NCI-H1105 (cell line): ENCODE measurements at places on chromosomes 11 and 22.

- DNase-seq, result no peak
These were observed 45.1 kb upstream of the TSPAN18 start for GRCh38 chr11:44681698-44682097.

GRCh38 chr22:39388261-39389011 is 11.1 kb upstream of the TAB1 start:
- no peak for DNase-seq

DNA sequence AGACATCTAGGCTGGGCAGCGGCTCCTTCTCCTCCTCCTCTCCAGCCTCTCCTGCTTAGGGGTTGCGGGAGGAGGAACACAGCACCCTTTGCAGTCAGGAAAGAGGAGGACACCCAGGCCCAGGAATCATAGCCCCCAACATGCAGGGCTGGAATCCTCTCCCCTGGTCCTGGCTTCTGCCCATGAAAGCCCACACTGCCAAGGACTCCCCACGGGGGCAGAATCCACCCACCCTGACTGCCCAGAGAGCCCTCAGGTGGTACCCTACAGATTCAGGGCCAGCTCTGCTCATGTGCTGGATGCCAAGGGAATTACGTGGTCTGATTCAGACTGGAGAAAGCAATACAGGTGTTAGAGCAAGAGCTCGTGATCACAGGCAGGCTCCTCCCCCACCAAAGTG is 4.5 kb downstream of the ESS2 start:
- DNase-seq, result no peak

GRCh38 chr11:31810779-31811647 is at the start of gene PAX6:
Gene PAX6, minus strand, starts transcription at chr11:31811322. Its CDS starts 4,911 bp downstream, at chr11:31806411.
- DNase-seq, result peak; percentile 82

- DNase-seq, result no peak
These were observed 67.0 kb downstream of the IGLL5 start for GRCh38 chr22:22954656-22955055.

GRCh38 chr22:36860438-36860820 is 377 bp upstream of the NCF4 start:
- no peak for DNase-seq

- DNase-seq, result no peak
These were observed 22.3 kb upstream of the HTR3A start for GRCh38 chr11:113952588-113952987.

- no peak for DNase-seq
These were observed 139.2 kb downstream of the PARVA start for GRCh38 chr11:12516387-12517105.

DNA sequence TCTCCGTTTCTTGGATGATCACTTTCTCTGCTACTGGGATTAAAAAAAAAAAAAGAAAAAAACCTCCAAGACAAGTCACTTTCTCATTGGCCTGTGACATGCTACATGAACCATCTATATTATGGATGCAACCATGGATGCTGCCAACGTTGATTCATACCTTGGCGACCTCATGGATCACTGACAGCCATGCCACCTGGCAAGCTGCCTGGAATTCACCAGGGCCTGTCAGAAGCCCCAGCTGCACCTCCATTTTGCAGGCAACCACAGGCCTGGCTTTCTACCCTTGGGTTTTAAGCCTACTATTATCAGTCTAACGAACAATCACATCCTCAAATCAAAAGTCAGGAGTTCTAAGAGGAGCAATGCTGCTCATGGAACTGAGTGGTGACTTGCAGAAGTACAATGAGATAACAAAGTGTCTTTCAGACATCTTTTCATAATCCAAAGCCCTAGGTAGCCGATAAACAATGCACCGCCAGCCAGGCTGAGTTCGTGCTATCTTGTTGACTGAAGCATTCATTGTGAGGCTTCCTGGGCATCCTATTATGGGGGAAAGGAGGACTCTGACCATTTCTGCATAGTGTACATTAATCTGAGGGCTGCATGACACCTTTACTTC is 48.0 kb upstream of the CADM1 start:
- peak; percentile 11 for DNase-seq

DNA sequence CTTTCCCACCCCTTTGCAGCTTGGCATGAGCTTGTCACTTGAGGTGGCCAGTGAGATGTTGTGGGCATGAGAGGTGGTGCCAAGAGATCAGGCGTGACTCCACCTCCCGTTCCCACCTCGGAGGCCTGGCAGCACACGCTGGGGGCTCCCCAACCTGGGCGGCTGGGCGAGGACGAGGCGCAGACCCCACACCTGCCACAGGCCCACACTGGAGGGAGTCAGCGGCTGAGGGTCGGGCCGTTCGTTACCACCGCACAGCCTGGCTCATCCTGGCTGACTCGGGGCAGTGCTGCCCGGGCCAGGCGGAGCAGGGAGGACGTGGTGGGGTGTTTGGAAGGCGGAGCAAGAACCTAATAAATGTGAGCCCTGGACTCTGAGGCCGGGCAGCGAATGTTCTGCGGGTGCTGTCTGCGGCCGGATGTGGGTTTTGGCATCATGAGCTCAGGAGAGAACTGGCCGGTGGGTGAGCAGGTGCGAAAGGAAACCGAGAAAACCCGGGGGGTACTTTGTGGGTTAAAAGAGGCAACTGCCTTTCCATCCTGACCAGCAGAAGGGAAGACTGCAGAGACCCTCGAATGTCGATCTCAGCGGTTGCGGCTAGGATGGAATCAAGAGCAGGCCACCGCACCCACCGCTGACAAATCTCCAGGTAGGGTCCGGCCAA is 10.2 kb upstream of the IFITM3 start:
- DNase-seq, result no peak

DNA sequence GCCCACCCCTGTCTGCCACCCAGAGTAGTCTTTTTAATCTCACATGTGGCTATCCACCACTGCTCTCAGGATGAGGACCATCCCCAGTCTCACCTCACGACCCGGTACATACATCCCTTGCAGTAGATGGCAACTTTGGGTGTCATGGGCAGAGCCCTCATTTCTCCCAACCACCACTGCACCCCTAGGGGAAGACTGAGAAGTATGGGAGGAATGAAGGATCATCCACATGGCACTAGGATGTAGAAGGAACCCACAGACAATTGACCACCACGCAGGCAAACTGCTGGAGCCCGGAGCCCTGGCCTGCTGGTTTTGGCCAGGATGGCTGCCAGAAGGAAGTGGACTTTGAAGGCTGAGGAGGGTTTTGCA is 1.9 kb upstream of the SCARF2 start:
- no peak for DNase-seq

DNA sequence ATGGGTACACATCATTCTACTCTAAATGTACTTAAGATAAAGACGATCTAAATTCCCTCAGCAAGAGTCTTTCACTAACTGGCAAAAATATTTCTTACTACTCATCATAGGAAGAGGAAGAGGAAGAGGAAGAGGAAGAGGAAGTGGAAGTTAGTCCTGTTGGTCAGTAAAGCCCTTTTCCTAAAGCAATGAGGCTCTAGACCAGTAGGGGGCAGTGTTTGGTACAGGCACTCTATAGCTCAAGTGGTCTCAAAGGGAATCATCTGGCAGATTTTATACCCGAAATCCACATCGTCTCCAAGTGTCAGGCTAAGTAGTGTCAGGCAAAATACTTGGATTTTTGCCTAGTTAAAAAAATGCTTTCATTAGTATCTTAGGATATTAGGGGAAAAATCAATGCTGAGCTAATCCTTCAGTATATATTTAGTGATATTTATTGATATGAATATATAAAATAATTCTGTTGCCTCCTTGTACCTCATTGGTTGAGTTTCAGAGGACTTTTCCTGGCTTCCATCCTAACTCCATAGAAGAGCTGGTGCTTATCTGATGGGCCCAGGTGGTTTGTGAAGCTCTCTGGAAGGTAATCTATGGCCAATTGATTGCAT is 7.7 kb downstream of the BLID start:
- DNase-seq, result peak; percentile 60

- no peak for DNase-seq
These were observed 35.0 kb upstream of the RASD2 start for GRCh38 chr22:35505399-35506258.

GRCh38 chr11:57501953-57502352 is 13.5 kb downstream of the SLC43A1 start:
- DNase-seq, result no peak

- DNase-seq, result no peak
These were observed 1077.9 kb downstream of the DLG2 start for GRCh38 chr11:84549217-84549616.

GRCh38 chr11:22151649-22152197 is 41.2 kb upstream of the ANO5 start:
- DNase-seq, result no peak

- DNase-seq, result no peak
These were observed 3.9 kb downstream of the UCP3 start for GRCh38 chr11:74004759-74005615.

DNA sequence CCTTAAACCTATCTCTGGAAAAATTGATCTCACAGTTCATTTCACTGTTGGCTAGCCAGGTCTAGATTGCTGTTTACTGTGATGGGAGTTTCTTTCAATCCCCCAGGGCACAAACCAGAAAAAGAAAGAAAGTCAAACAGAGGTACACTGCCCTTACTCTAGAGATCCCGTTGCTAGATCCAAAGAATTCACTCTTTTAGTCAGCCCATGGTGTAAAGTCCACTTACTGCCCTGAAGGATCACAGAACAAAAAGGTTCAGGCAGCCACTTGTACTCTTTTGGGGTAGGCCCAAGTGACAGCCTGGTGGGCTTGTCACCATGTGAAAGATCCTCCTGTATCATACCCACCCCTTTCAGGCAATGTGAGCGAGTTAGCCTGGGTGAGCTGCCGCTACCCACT is 162.6 kb upstream of the CCDC179 start:
- no peak for DNase-seq

- DNase-seq, result no peak
These were observed 57.5 kb downstream of the TIMP3 start for GRCh38 chr22:32858957-32859356.

- DNase-seq, result no peak
These were observed 8.4 kb downstream of the LRRC10B start for GRCh38 chr11:61516675-61517572.

DNA sequence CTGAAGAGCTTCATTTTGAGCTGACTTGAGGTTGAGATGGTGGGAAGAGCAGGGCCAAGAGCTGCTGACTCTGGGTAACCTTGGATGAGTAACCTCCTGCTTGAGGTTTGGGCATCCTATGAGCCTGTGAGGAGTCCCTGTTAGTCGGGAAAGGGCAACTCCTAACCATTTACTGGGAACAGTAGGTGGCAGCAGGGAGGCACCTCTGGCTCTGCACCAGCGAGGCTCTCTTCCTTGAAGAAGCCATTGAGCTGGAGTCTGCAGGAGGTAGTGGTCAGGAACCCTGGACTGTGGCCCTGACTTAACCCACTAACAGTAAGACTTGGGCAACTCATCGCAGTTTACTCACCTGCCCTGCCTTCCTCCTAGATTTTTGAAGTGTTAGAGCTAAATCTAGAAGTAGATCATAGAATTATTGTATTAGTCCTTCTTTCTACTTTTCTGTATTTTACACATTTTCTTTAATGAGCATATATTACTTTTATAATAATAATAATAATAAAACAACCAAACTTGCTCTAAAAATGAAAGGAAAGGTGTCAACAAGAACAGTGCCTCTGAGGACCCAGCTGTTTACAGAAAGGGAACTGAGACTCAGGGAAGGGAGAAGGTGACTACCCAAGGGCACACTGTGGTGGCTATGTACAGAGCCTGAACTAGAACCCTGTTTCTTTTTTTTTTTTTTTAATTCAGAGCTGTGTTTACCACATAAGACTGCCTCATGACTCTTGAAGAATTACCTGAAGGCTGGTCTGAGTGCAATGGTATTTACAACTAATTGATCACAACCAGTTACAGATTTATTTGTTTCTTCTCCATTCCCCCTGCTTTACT is 47.5 kb downstream of the MEI1 start:
- peak; percentile 83 for DNase-seq

DNA sequence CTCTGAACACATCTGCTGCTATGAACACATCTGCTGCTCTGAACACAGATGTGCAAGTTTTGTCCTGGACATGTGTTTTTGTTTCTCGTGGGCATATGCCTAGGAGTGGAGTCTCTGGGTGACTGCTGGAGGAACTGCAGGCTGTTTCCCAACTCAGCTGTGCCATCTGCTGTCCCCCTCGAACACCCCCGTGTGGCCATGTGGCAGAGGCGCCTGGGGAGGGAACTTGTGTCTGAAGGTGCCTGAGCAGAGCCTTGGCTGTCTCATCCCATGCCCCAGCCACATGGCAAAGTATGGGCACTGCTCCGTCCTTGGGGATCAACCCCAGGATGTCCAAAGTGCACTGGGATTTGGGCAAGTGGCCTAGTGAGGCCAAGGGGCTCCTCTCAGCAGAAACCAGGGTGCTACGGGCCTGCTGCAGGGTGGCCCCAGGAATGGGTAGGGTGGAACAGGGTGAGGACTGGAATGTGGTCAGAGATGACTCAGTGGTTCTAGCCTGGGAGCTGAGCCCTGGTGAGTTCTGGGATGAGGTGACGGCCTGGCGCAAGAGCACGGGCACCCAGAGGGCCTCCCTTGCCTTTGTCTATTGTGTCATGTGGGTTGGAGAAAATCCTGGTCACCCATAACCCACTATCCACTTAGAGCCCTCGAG is 14.7 kb downstream of the GATD1 start:
- no peak for DNase-seq

- no peak for DNase-seq
These were observed 56.2 kb downstream of the PANX1 start for GRCh38 chr11:94184846-94185245.

GRCh38 chr11:31779374-31779791 is 31.7 kb downstream of the PAX6 start:
- no peak for DNase-seq

GRCh38 chr11:120509346-120510053 is 2.0 kb upstream of the GRIK4 start:
- DNase-seq, result no peak

DNA sequence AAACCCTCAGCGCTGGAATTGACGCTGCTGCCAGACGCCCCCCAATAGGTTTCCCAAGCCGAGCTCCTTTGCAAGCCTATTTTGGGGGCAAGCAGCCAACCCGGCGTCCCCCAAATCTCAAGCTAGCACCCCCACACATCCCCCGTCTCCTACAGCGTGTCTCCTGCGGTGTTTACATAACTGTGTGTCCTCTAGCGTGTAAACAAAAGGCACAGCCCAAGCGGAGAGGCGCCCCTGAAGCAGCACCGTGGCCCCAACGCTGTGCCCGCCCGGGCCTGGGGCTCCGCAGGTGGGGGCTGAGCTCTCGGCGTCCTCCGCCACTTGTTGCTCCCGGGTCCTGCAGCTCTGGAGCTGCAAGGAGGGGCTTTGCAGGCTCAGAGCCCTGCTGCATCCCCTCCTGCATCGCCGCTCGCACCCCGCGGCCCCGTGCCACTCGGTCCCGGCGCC is 1.6 kb downstream of the CADM1 start:
- no peak for DNase-seq

GRCh38 chr11:1411301-1411700 is 21.6 kb downstream of the BRSK2 start:
- no peak for DNase-seq

GRCh38 chr11:133901316-133901715 is 55.5 kb downstream of the IGSF9B start:
- DNase-seq, result no peak

GRCh38 chr22:46001426-46002106 is 24.6 kb upstream of the WNT7B start:
- DNase-seq, result peak; percentile 86

- DNase-seq, result no peak
These were observed 13.7 kb downstream of the ROBO3 start for GRCh38 chr11:124878759-124879492.

- peak; percentile 91 for DNase-seq
These were observed at the start of gene SLC39A13 for GRCh38 chr11:47407746-47408590. Gene SLC39A13, plus strand, starts transcription at chr11:47408590. Its CDS starts 1,505 bp downstream, at chr11:47410095.
